ENCODE measurements at places on chromosomes 12 and 14.
A peak's percentile ranks its signal among the peaks of the same experiment; 100 is the strongest.

GRCh38 chr12:92061061-92061460, 84.6 kb downstream of the BTG1 start:
- no peak for DNase-seq

- no peak for DNase-seq
Measured at GRCh38 chr12:65965358-65965757, 141.1 kb downstream of the HMGA2 start.

GRCh38 chr12:69003991-69004390, 71.0 kb upstream of the CPM start:
- no peak for DNase-seq

- DNase-seq = no peak
Measured at GRCh38 chr12:3263939-3264922, 187.1 kb downstream of the TSPAN9 start.

DNA sequence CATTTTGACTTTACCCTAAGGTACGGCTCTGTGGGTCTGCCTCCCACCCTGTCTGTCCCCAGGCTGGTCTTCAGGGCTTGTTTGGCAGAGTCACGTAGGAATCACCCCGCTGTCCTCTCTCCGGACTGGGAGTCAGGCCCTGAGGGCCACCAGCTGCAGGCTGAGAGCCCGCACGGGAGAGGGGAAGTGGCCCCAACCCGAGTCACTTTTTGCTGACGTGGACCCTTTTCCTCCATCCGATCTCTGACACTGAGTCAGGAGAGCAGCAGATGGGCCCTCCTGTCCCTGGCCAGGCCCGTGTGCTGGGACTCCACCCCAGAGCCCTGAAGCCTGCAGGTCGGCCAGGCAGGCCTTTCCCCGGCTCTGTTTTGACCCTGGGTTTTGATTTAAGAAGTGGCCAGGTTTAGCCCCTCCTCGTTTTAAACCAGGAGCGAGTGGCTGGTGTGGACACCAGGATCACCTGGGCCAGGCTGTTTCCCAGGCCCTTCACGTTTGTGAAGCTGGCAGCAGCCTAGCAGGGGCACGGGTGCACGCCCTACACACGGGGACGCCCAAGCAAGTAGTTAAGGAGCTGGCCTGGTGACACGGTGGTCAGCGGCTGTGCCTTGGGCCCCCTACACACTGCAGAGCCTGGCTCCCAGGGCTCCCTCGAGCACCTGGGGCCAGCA, 12.5 kb upstream of the TEX22 start:
- no peak for DNase-seq

- DNase-seq = no peak
Measured at GRCh38 chr14:103872481-103873113, 25.2 kb upstream of the PPP1R13B start.

DNA sequence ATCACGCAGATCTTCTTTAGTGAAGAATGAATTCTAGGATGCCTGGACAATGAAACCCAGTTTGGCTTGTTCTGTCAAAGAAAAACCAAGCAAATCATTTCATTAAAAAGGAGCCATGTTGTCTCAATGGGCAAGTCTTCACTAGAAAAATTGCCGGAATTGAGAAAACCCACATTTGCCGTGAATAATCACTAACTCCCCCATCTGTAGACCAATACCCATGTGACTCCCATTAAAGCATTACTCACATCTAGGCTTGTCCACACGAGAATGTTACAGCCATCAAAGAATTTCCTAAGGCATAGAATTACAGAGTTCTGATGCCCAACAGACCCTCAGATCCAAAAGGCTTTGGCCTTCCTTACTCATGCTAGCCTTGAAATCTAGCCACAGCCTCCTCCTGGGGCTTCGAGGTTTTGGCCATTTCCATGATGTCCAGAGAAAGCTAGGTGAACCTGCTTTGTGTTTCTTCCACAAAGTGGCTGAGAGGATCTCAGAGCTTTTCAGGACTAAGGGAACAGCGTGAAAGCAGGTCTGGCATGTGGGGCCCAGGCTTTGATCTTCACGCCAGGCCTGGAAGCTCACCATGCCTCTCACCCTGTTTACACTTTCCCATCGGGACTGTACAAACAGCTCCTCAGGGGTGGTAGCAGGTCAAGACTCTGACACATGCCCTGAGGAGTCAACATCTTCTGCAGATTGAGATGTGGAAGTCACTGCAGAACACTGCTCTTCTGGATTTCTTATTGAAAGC, 12.1 kb downstream of the SLC7A8 start:
- no peak for DNase-seq

- no peak for DNase-seq
Measured at GRCh38 chr14:20455355-20456300, 602 bp downstream of the APEX1 start.

DNA sequence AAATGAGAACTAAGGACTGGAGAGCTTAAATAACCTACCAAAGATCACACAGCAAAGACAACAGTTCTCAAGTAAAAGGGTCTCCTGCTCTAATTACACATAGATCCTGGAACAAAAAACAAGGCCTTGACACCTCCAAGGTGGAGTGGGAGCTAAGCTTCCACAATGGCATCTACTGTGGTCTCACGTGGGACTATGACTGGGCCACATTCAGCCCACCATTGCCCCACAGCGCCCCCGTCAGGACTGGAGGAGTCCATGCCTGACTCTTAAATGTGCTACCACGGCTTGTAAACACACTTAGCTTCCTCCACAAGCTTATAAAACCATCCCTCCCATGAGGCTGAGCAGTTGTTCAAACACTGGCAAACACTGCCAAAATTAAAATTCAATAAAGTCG, 88.5 kb downstream of the GCH1 start:
- peak; percentile 28 for DNase-seq

- DNase-seq = no peak
Measured at GRCh38 chr12:47370421-47370820, 290.7 kb upstream of the AMIGO2 start.

DNA sequence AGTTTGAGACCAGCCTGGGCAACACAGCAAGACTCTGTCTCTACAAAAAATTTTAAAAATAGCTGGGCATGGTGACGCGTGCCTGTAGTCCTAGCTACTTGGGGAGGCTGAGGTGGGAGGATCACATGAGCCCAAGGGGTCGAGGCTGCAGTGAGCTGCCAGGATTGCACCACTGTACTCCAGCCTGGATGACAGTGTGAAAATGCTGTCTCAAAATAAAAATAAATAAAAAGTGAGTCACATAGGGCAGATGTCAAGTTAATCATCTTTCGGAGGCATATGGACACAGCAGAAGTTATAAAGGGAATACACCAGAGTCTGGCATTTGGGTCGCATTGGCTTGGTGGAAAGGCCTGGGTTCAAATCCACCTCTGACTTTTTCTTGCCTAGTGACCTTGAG, 92.7 kb downstream of the PHETA1 start:
- no peak for DNase-seq

DNA sequence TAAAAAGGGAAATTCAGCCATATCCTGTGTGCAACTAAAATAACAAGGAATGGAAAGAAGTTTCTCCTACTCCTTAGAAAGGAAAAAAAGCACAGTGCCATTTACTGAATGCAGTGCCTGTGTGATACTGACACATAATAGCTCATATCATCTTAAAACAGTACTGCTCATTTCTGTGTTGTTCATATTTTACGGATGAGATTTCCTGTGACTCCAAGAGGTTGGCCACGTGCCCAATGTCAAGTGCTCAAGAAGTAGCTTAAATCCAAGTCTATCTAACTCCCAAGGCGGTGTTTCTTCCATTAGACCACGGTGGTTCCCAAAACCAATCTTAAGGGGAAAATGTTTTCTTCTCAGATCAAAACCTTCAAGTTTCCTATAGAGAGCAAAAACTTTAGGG, 20.0 kb downstream of the MAP3K9 start:
- no peak for DNase-seq

DNA sequence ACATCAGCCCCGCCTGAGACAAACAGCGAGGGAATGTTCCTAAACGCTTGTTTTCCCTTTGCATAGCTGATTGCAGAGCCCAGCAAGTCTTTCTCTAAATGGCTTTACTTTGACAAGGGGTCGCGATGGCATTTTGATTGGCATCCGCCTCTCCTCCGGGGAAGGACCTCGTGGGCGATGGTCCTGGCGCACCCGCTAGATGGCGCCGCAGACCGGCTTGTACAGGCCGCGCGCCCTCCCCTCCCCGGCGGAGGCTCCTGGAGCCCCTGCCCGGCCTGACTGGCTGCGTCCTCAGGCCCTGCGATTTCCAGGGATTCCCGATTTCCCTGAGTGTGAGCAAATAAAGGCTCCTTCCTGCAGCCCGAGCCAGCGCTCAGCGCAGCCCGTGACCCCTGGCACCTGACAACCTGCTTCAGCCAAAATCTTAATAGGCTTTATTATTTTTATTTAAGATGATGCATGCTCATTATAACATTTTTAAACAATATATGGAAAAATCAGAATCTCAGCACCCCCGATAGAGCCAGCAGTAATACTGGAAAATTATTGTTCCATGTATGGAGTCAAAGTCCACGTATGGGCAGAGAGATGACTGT, 468.3 kb downstream of the AACS start:
- no peak for DNase-seq

- no peak for DNase-seq
Measured at GRCh38 chr14:51609251-51609954, 42.3 kb upstream of the FRMD6 start.

DNA sequence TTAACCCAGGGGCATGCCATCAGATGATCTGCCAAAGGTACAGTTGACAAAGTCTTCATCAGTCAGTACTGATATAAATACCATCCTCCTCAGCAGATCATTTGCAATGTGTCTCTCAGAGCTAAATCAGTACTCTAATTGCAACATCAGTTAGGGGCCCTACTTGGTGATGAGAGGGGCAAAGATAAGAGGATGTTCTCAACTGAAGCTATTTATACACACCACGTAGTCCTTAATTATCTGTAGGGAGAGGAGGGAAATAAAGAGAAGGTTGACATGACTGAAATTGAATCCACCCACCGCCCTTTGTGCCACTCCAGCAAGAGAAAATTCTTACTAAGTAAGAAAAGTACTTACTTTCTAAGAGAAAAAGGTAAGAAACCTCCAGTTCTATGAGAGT, 157.8 kb upstream of the NUDT4 start:
- DNase-seq = no peak

DNA sequence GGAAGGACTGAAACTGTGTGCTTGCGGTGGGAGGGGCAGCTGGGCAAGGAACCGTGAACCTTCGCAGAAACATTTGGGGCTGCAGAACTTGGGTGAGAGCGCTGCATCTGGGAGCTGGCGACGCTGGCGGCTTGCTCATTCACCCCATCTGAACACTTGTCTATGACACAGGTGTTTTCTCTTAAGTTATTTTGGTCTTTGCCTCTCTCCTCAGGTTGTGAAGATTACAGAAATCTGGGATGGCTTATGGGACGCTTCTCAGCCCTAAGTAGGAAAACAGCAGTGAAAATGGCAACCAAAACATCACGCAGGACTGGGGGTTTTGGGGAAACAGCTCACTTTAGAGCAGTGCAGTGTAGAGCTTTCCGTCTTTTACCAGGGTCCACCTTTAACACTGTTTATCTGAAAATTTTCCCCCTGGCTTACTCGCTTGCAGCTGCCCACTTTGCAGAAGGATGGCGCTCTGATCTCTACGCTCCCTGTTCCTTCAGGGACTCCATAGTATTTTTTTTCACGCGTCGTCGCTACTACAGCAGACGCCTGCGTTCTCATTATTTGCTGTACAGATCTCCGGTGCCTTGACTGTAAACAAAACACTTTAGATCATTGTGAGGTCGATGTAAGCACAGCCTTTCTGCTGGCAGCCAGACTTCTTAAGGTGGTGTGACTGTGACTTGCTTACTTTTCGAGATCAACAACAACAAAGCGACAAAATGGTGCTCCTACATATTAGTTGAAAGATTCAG, 2.7 kb upstream of the CDKN1B start:
- no peak for DNase-seq

GRCh38 chr14:68535404-68536017, 257.4 kb downstream of the ZFP36L1 start:
- DNase-seq = no peak

- no peak for DNase-seq
Measured at GRCh38 chr14:103536693-103537092, 7.7 kb downstream of the TRMT61A start.

- DNase-seq = no peak
Measured at GRCh38 chr14:89493877-89494634, 77.0 kb upstream of the FOXN3 start.

DNA sequence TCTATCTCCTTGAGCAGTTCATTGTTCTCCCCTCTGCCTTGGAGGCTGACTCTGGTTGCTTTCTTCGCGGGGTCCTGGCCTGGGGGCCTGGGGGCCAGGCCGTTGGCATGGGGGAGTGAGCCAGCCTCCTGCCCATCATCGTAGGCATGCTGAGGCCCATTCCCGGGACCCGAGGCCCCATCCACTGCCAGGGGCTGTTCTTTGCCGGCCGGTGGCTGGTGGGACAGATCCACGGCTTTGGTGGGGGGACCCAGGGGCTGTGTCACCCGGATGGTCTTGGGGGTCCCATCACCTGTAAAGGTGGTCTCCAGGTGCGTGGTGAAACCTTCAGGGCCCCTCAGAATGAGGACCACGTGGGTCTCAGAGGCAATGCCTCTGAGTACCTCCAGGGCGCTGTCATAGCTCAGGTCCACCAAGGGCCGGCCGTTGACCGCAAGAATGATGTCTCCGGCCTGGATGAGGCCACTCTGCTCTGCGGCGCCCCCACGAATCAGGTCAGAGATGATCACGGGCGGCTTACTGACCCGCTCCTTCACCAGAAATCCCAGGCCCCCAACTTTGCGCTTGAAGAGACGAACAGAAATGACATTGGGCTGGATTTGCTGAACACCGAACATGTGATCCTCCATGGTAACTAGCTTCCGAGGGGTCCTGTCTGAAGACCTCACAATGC, 30.8 kb downstream of the NOS1 start:
- no peak for DNase-seq

- DNase-seq = peak; percentile 6
Measured at GRCh38 chr14:53180272-53181221, 27.4 kb upstream of the DDHD1 start.

- DNase-seq = no peak
Measured at GRCh38 chr14:81289516-81289915, 68.8 kb upstream of the GTF2A1 start.

DNA sequence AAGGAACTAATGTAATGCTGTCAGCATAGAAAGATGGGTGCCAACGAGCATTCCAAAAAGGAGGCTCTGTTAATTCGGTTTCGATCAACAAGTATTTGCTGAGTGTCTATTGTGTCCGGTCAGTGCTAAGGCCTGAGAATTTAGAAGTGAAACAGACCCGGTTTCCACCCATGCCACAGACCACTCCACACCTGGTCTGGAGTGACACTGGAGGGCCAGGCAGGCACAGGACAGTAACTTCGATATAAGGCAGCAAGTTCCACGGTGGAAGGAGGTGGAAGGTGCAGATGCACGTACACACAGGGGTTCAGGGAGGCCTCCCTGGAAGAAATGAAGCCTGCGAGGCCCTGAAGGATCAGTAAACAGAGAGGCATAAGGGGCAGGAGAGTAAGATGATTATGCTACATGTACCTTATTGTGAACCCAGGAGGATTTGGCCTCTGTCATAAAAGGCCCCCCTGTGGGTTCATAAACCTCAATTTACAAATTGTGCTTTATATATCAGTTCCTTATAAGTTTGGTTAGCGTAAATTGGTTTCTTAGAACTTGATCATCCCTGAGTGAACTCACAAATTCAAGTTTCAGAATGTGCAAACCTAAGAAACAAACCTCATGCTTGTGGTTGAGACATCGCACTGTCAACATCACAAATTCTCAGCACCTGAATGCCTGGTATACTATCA, 25.9 kb downstream of the SSH1 start:
- DNase-seq = no peak

All from Jurkat, Clone E6-1 (cell line).